Hypothalamus (tissue), 51 donors: ENCODE measurements at places on chromosomes 16 and 17.

DNA sequence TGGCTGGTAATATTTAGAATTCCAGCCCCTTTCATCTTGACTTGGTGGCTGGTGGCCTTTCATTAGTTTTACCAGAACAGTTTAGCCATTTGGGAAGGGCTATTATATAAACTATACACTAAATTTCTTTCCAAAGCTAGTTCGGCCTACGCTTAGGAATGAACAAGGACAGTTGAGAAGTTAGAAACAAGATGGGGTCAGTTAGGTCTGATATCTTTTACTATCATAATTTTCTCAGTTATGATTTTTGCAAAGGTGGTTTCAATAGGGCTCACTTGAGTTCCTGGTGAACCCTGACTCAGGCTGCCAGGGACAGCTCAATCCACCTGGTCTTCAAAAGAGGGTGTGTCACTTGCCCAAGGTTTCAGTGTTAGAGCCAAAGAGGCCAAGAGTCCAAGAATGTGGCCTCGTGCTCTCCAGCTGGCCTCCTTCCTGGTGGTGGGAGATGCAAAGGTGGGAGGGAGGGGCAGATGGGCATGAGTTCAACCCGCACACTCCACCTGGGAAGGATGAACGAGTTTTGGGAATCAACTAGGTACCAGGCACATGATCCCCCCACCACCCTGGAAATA lies 4.0 kb upstream of the PHOSPHO1 start:
- no peak for DNase-seq

DNA sequence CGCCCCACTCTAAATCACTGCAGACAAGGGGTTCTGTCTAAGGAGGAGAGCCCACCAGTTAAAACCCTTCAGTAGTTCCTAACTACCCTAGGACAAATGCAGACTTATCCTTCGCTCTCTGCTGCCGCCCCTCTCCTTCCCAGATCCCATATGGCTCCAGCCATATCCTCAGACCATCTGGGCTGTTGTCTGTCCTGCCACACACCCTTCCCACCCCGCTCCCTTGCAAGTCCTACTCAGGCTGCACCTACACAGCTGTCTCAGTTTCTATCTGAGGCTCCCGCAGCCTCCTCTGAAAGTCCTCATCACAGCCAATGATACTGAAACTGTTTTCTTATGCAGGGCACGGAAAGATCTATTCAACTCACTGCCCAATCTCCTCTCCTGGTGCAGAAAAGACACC lies 720 bp upstream of the BCKDK start:
- DNase-seq = no peak

DNA sequence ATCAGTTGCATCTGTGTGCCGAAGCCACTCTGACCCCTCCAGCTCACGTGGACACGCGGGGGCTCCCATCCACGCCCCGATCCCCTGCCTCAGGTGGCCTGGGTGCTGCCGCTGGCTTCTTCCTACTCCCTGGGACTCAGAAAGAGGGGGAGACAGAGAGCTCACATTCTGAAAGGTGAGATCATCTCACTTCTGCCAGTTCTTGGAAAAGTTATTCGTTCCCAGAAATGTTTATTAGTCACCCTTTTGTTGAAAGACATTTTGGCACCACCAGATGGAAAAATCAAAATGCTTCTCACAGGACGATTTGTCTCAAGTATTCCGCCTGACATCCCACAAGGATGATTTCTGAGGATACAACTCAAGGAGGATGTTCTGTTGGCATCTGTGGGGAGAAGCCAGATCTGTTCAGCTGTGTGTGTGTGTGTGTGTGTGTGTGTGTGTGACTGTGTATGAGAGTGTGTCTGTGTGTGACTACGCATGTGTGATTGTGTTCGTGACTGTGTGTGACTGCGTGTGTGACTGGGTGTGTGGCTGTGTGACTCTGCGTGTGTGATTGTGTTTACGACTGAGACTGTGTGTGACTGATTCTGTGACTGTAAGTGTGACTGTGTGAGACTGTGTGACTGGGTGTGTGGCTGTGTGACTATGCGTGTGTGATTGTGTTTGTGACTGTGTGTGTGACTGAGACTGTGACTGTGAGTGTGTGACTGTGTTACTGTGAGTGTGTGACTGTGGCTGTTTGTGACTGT lies 207.3 kb downstream of the NTN1 start:
- no peak for DNase-seq

DNA sequence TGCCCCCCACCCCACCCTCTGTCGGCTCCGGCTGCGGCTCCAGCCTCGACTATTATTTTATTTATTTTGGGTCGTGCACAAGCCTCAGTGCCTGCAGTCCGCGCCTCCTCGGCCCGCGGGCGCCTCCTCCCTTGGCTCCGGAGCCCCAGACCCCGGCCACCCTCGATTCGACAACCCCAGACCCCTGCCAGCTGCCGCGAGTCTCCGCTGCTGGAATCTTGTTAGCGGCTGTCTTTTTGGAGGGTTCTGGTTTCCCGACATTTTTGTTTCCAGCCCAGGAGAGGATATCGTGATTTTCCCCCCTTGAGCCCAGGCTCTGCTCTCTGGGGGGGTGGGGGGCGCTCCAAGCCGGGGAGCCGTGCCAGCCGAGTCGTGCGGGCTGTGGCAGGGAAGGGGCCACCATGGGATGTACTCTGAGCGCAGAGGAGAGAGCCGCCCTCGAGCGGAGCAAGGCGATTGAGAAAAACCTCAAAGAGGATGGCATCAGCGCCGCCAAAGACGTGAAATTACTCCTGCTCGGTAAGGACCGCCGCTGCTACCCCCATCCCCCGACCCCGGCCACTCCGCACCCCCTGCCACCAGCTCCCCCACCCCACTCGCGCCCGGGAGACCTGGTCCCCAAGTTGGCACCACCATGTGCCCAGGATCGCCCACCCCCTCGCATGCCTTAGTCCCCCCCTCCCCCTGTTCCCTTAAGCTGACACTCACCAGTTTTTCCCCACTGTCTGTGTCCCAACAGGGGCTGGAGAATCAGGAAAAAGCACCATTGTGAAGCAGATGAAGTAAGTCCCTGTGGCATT lies 746 bp downstream of the GNAO1 start:
- DNase-seq = peak; percentile 51

GRCh38 chr16:52825892-52826291 lies 226.8 kb downstream of the CHD9NB start:
- no peak for DNase-seq
